ENCODE measurements at places on chromosomes 5 and 9.

DNA sequence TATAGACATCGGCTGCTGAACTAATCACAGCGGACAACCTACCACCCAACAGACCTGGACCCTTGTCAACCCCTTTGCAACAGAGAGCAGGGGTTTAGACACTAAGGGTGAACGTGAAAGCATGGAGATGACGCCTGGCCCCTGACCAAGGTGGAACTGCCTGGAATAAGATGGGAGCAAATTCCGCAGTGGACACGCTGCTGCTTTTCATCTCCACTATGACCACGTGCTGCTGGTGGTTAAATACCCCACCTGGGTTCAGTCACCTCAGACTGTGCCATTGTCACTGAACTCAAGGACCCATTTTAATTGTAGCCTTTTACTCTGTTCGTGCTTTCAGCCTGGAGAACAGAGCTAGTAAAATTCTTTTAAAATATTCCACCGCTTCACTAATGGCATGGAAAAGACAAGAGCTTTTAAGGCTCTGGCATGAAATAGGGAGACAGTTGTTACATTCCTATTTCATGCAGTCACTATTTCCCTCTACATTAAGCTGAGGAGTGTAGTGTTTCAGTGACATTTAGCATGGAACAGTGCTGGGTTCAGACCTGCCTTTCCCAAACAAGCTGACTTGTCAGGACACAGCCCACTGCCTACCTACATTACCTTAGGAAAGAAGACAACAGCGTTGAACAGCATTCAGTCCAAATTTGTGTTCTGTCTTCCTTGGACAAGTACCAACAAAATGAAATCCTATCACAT is 96.8 kb downstream of the ANKRD18B start:
- DNase-seq: peak; percentile 61

DNA sequence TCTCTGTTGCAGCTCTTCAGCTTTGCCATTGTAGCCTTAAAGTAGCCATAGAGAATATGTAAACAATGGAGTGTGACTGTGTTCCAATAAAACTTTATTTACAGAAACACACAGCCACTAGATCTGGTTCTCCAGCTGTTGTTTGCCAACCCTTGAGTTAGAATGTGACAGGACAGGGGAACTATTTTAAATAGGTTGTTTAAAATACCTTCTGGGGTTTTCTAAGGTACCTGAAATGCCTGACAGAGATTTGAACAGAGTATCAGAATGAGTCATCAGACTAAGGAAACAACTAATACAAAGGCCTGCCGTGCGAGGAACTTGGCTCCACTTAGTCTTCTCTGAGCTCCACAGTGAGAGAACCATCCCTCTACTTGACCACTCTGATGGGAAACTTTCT is 85.4 kb downstream of the HSD17B4 start:
- no peak for DNase-seq

DNA sequence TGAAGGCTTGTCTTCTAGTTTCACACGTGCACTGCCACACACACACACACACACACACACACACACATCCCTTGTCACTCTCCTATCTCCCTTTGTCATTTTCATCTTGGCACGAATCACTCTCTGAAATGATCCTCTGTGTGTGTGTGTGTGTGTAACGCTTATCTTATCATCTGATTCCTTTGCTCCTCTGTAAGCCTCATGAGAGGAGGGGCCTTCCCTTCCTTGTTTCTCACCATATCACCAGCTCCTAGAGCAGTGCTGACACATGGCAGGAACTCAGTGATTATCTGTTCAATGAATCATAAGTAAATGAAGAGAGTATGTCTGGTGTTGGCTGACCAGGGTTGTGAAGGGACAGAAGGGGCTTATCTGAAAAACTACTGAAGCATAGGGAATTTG is 53.3 kb downstream of the PDE4D start:
- DNase-seq: peak; percentile 11

- no peak for DNase-seq
These were observed 685.1 kb downstream of the DTWD2 start for GRCh38 chr5:118303296-118303695.

- no peak for DNase-seq
These were observed 8.6 kb downstream of the TRPM3 start for GRCh38 chr9:71112866-71113265.

All from amniotic stem cell (primary cell).